Stimulated activated CD4-positive, alpha-beta T cell treated with anti-CD3 and anti-CD28 coated beads, Interleukin-1b, Interleukin-23, amount 100 ng/mL, for 48 hours (primary cell): ENCODE measurements at places on chromosomes 6 and 20.

- DNase-seq: no peak
Observed at GRCh38 chr6:75285283-75285639, 669 bp upstream of the TMEM30A start.

GRCh38 chr20:1651268-1652058, 6.1 kb downstream of the SIRPG start:
- DNase-seq: no peak

DNA sequence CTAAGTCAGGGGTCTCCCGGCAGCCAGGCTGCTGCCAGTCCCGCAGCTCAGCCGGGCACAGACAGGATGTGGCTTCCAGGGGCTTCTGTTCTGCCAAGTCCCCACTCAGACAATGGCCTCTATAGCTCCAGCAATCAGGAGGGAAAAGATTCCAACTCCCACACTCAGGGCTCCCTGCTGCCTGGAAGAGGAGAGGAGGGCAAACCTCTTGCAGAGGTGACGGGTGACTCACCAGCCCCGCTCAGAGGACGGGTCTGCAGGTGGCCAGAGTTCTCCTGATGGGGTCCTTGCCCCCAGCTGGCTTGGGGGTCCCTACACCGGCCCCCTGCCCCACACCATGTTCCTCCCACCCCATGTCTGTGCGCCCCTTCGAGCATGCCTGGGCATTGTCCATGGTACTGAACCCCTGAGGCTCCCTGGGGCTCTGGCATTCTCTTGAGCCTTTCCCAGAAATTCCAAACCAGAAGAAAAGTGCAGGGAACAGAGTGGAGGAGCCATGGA, 32.6 kb downstream of the NTSR1 start:
- DNase-seq: no peak

- no peak for DNase-seq
Observed at GRCh38 chr6:80363501-80364122, 257.1 kb downstream of the BCKDHB start.

DNA sequence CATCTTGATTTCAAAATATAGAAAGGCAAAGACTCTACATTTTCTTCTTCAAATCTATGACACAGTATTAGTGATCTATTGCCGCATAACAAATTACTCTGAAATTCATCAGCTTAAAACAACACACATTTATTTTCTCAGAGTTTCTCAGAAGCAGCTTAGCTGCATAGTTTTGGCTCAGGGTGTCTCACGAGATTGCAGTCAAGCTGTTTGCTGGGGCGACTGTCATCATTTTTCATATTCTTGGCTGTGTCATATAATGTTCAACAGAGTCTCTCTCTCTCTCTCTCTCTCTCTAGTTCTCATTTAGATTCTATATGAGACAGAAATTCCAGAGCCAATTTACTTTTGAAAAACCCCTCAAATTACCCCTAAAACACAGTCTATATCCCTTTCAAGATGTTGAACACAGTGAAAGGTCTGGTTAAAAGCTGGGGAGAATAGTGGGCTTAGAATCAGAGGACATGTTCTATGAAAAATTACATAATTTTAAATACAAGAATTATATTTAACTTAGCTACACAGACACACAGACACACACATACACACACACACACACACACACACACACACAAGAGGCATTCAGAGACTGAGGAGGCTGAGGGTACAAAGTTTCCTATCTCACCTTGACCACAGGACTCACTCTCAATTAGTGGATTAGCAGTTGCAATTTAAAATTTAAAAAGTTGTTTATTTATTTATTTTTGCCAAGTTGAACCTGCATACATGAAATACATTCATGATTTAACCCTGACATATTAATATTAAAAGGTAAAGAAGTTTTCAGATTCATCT, 86.7 kb downstream of the MKKS start:
- no peak for DNase-seq
